Activated CD4-positive, alpha-beta T cell treated with anti-CD3 and anti-CD28 coated beads for 1 hour (primary cell): ENCODE measurements at places on chromosomes 13 and 19.

DNA sequence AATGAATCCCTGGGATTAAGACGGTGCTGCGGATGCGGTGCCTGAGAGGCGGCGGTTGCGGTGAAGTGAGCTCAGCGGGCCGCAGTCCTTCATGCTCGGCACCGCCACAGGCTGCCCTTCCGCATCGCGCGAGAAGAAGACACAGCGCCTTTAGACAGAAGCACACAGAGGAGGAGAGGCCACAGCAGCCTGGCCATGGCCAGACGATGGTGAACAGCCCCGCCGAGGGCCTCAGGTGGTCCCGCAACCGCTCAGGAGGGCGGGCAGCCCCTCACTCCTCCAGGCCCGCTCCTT lies 459.2 kb downstream of the MYO16 start:
- DNase-seq, result no peak

DNA sequence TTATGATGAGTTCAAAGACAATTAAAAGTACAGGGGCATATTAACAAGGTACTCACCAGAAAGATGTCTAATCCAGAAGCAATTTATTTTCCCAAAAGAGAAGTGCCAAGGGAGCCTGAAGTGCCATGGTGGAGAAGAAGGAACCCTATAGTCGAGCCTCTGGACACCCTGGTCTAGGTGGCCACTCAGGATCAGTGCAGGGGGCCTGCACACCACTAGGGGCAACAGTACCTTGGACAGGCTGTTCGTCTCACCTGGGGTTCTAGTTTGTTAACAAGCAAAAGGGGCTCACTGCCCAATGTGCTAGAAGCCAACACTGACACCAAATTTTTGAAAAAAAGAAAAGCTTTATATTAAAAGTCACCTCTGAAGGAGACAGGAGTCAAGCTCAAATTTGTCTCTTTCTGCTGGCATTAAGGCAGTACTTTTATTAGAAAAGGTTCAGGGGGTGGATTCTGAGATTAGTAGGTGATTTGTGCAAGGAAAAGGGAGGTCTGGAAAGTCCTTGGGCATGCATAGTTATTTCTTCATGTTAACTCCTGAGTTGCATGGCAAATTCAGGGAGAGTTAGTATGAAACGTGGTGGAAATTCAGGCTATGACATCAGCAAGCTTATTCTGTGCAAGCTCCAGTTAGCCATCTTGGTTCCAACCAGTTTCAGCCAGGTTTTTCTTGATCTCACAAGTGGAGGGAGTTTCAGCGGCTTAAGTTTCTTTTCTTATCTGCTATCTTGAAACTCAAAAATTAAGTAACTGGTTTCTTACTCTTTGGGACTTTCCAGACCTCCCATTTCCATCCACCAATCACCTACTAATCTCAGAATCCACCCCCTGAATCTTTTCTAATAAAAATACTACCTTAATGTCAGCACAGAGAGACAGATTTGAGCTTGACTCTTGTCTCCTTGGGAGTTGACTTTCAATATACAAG lies 884 bp upstream of the CBY2 start:
- no peak for DNase-seq

GRCh38 chr19:12330340-12330739 lies 3.1 kb downstream of the ZNF563 start:
- no peak for DNase-seq

GRCh38 chr13:114296448-114296847 lies 15.0 kb downstream of the UPF3A start:
- DNase-seq, result no peak

GRCh38 chr19:7373862-7374261 lies 25.1 kb downstream of the ARHGEF18 start:
- DNase-seq, result no peak

DNA sequence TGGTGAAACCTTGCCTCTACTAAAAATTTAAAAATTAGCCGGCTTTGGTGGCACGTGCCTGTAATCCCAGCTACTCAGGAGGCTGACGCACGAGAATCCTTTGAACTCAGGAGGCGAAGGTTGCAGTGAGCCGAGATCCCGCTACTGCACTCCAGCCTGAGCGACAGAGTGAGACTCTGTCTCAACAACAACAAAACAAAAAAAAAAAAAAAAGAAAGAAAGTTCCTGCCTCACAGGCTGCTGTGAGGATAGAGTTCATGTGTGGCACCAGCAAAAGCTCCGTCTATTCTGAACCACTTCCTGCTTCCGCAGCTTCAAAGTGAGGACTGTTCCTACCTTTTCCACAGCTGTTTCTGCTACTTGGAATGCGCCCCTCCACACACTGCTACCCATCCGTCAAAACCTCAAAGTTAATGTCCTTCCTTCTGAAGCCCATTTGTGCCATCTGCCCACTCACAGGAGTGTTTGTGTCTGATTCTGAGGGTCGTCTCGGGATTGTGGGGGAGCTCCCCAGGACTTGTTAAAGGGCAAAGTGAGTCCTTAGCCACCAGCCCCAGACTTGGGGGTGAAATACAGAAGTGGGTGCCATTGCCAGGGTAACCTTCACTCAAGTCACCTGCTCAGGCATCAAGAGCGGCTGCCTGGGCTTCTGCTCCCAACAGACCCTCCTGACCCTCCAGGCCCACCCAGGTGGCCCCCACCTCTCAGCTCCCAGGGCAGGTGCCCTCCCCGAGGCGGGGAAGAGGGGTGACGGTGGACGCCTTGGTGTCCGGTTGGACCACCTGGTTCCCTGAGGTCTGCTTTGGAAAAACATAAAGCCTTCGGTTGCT lies 2.9 kb downstream of the MFSD12 start:
- DNase-seq, result no peak

GRCh38 chr19:18122860-18123795 lies 25.6 kb downstream of the MAST3 start:
- no peak for DNase-seq
